ENCODE measurements at places on chromosomes 1 and 21. TPM values are rescaled to one million over a fixed set of nuclear protein-coding genes. Genes with fewer than 3 reads are reported as not detected.

Gene ERICH3
- not detected for total RNA-seq

Gene MCOLN2
- not detected for total RNA-seq

DNA sequence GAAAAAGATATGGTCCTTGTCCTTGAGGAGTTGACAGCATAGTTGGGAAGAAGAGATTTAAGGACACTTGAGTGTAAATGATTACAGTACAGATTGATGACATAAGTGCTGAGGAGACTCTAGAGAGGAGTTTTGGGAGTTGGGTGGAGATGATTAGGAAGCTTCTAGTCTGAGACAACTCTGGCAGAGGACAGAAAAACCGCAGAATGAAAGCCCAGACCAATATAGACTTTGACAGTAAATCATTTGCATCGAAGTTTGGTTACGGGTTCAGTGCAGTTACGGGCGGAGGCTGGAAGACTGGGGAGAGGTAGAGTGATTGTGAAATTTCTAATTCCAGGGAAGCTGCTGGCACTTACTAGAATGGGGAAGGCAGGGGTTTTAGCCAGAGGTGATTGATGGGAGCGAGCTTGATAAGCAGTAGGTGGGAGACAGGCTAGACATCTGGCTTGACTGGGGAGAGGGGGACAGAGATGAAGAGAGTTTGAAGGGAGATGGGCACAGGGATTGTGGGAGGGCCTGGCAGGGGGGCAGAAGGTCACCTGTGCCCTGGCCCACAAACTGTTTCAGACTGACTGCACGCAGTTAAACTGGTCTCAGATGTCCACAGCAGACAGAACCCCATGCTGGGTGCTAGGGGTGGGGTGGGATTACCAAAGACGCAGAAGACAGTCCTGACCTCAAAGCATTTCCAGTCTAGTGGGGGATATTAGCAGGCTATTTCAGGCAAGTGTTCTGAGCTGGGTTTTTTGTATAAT is 20.1 kb downstream of the SH2D2A start:
- peak; percentile 43 for DNase-seq

- no peak for DNase-seq
Measured at GRCh38 chr1:201142849-201143725, 11.2 kb downstream of the TMEM9 start.

All from ascending aorta (tissue), 2 donors.